Stomach (tissue), 19 donors: ENCODE measurements at places on chromosomes 1 and 21. TPM values are rescaled to one million over a fixed set of nuclear protein-coding genes. Genes with fewer than 3 reads are reported as not detected.

The OR2T35 gene
- not detected for total RNA-seq

GRCh38 chr1:101929343-101929742, 67.4 kb downstream of the OLFM3 start:
- DNase-seq, result peak; percentile 6

DNA sequence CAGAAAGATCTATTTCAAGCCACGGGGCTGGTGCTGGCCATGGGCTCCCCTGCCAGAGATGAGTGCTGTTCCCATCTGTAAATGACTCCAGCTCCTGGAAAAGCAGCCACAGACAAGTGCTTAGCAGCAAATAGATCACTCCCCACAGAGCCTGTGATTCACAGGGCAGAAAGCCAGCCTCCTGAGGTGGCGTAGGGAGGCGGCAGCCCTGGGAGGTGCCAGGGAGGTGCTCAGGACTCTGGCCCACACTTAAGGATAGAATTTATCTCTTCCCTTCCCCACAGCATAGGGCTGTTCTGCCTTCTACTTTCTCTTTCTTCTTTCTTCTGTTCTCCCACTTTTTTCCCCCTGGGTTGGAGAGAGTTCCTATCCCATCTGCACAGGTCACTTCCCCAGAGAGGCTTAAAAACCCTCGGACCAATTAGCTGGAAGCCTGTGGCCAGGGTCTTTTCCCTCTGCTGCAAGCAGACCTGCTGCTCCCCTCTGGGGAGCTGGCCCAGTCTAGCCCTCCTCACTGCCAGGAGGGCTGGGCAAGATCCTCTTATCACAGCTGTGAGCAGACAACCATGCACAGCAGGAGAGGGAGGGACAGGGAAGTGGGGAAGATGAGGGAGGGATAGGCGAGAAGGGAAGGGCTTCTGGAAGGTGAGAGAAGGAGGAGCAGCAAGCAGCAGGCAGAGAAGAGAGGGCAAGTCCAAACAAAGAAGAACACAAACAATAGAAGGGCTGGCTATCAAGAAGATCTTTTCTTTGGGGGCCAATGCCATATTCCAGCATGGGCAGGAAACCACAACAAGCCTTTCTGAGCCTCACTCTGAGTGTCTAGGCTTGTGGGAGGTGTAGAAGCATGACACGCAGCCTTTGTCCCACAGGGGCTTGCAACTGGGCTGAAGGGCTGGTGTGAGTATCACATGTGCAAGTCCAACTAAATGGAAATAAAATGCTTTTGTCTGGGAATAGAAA, 41.0 kb downstream of the KCND3 start:
- DNase-seq, result no peak

The KCNQ4 gene
- total RNA-seq, result 7.6 TPM

GRCh38 chr1:38577385-38577784, 282.2 kb downstream of the RRAGC start:
- no peak for DNase-seq
